ENCODE measurements at places on chromosomes 16 and 17.

GRCh38 chr16:3842994-3843393, 37.5 kb downstream of the CREBBP start:
- DNase-seq = no peak

DNA sequence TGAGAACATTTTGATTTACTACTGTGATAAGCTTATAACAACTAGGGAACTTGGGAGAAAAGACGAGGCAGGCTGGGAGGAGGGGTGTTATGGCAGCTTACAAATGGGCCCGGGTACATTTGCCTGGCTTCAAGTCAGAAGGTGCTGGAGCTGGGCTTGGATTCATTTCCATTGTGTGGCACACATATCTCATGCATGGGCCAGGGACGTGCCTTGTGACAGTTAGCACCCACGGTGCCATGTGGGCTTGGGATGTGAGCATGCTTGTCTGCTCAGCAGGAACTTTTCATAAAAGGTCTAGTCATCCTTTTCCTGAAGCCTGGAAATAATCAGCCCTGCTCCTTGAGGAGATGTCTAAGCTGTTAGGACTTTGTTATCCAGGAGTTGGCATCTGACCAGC, 572.2 kb downstream of the CDH13 start:
- no peak for DNase-seq

DNA sequence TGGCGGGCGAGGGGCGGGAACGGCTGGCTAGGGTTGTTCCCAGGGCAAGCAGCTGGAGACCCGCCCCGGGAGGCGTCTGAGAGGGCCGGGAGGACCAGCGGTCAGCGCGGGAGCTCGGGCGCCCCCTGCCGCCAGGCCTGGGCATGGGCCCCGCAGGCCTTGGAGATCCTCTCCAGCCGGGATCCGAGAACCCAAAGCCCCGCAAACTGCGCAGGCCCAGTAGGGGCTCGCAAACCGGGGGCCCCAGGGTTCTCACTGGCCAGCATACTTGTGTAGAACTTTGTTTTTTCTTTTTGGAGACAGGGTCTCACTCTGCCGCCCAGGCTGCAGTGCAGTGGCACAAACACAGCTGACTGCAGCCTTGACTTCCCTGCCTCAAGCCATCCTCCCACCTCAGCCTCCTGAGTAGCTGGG, 20.8 kb upstream of the ZNF423 start:
- no peak for DNase-seq

- DNase-seq = no peak
These were observed 219.1 kb downstream of the STX8 start for GRCh38 chr17:9356488-9356911.

DNA sequence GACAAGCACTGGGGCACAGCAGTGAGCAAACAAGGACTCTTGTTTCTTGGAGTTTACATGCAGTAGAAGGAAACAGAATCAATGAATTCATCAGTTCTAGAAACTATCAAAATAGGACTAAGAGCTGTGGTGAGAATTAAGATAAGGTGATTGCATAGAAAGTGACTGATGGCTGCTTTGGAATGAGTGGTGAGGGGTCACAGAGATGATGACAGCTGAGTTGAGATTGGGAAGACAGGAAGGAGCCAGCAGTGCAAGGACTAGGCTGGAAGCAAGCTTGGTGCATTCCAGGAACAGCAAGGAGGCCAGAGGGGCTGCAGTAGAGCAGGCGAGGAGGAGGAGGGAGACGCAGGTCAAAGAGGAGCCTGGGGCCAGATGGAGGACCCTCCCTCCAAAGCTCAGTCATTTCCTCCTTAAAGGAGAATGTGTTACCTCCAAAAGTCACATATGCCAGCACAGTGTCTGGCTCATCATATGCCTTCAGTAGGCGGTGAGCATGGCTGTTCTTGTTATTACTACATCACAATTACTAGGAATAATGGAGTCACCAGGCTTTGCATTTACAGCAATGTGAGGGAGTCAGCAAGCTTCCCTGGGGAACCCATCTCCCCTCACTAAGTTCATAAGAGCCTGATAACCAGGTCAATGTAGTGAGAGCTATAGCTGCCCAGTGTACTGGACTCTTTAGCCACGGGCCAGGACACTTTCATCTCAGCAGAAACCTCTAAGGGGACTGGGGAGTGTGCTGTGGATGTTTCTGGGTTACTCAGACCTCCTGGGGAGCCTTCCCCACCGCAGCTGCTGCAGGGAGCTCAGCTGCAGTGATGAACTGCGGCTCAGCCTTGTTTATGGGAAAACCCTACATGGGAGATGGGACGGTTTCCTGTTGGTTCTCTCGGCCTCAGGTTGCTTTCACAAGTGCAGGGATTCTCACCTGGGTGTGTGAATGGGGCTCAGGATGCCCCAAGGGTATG, 157.2 kb downstream of the SEC14L1 start:
- DNase-seq = no peak

DNA sequence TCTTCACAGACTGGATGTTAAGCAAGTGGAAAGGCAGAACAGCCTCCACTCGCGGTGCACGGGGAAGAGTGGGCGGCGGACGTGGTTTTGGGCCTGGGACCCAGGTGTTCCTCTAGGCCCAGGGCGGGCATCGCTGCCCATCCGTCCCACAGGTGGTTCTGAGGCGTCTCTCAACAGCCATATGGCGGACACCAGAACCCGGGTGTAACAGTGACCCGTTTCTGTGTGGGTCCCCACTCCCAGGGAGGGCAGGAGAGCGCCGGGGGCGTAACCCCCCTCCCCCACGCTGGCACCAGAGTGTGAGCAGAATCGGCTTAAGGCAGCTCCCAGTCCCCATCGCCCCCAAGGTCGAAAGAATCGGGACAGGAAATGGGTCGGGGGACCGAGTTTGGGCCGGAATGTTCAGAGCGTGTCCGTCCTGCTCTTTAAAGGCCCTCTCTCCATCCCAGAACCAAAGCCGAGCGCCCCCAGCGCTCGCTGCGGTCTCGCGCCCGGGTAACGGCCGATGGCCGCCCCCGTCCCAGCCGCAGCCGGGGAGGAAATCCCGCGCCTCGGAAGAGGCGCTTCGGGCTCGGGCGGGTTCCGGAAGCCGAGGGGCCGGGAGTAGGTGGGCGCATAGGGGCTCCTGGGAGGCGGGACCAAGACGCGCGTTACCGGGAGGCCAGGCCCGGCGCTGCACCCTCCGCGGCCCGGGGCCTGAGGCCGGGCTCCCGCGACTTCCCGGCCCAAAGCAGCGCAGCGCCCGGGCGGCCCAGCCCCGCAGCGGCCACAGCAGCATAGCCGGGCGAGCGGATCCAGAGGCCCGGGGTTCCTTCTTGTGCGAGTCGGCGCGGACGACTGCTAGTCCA, at the start of gene TK2:
Gene TK2, minus strand, starts transcription at position 839 of the 848 bp plus-strand sequence. Its CDS starts 61 bp downstream, at position 778.
- DNase-seq = no peak

DNA sequence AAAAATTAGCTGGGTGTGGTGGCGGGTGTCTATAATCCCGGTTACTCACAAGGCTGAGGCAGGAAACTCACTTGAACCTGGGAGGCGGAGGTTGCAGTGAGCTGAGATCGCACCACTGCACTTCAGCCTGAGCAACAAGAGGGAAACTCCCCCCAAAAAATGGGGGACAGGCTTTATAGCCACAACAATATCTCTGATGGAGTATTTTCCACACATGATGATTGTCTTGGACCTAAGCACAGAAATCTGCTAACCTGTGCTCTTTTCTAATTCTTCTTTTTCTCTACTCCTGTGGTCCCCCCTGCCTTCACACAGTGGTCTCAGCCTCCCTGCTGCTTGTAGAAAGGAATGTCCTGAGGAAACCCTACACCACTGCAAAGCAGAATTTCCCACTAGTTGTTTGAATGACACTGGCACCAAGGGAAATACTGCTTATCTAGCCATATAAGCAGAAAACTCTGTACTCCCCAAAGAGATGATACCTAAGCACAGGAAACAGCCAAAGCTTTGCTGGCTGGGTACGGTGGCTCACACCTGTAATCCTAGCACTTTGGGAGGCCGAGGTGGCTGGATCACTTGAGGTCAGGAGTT, 117.6 kb downstream of the USP31 start:
- DNase-seq = peak; percentile 34

DNA sequence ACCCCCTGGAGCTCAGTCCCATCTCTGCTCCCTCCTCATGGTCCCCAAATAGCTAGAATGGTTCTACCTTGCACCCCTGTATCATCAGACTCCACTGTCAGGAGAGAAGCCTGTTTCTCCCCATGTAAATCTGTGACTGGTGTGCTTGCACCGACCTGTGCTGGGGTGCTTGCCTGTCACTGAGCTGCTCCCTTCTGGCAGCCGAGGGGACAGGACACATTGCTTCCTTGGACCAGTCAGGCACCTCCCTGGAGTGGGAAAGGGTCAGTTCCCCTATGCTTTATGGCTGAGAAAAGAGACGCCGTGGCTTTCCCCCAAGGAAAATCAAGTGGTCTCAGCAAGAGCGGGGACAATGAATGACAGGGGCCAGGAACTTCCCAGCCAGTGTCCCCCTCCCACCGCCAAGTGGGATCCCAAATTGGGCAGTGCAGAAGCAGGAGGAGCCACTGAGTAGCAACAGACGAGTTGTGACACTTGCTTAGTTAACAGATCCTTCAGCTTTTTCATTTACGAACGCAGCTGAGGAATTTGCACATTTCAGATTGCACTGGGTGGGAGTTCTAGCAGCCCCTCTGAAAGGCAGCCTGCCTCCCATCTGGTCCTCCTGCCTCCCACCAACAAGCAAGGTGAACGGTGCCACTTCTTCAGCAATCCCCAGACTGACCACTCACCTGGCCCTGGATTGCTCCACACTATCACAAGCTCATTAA, 156.4 kb downstream of the KATNIP start:
- DNase-seq = no peak

DNA sequence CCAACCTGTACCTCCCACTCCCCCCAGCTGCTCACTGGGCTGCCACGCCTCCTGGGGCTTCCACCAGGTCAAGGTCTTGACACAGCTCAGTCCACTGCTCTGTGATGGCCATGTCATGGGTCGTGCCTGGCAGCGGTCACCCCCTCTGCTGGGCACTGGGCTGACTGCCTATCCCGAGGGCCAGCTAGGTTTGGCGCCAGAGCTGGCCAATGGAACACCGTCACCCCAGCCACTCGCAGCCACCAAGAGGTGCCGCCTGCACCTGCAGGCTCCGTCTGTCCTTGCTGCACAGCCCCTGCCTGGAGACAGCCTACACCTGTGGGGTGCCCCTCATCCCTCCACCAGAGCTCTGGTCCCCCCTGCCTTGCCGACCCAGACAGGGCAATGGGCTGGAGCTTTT, 4.5 kb upstream of the RAB40C start:
- no peak for DNase-seq

- DNase-seq = peak; percentile 74
These were observed 39.9 kb downstream of the ADCY7 start for GRCh38 chr16:50306287-50306686.

DNA sequence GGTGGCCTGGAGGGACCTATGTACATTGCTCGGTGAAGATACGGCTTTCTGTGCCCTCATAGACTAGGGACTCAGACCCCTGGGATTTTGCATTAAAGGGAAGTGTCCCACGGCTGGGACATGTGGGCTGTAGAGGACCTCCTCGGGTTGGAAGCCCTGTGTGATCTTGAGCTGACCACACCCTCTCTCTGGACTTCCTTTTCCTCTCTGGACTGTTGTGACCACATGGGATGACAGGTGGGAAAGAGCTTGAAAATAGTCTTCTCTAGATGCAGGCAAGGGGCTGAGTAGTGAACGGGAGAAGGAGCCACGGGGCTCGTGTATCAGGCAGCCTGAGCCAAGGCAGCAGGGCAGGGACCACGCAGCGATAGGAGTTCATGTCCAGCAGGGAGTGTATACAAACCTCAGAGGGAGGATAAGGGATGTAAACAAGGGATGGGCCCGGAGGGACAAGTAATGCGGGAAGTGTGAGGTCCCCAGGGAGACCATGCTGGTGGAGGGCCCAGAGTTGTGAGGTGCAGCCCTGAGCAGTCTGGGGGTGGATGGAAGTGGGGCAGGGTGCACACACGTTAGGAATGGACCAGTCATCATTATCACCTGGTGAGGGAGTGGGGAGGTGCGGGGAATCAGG, 4.5 kb upstream of the SLC4A1 start:
- no peak for DNase-seq

DNA sequence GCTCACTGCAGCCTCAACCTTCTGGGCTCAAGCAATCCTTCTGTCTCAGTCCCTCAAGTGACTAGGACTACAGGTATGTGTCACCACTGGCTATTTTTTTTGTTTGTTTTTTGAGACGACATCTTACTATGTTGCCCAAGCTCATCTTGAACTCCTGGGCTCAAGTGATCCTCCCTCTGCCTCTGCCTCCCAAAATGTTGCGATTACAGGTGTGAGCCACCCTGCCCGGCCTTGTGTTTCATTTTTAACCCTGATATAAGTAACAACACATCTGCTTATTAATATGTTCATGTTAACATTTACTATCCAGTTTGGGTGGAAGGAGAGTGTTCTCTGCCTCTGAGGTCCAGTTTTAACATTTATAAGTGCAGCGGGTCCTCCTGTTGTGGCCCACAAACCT, 3.1 kb downstream of the FAM20A start:
- no peak for DNase-seq

GRCh38 chr17:37273409-37274051, 102.3 kb upstream of the C17orf78 start:
- DNase-seq = no peak

DNA sequence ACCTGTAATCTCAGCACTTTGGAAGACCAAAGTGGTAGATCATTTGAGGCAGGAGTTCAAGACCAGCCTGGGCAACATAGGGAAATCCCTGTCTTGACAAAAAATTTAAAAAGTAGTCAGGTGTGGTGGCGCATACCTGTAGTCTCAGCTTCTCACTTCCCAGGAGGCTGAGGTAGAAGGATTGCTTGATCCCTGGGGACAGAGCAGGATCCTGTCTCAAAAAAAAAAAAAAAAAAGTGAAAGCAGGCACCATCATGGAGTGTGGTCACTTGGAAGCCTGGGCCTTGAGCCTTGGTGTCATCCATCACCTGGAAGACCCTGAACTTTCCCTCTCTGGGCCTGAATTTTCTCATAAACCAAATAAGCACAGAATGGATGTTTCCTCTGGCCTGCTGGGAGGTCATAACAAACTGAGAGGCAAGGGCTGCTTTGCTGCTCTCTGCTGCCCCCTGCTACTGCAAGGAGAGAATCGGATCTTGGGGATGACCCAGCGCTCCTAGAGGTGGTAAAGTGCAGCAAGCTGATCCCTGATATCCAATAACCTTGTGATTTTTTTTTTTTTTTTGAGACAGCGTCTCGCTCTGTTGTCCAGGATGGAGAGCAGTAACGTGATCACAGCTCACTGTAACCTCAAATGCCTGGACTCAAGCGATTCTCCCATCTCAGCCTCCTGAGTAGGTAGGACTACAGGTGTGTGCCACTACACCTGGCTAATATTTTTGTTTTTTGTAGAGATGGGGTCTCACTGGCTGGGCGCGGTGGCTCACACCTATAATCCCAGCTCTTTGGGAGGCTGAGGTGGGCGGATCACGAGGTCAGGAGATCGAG, 75.9 kb upstream of the RNU2-1 start:
- DNase-seq = no peak

- no peak for DNase-seq
These were observed 9.6 kb upstream of the PLEKHG4 start for GRCh38 chr16:67269766-67270165.
